Hypothalamus (tissue), 51 donors: ENCODE measurements at places on chromosomes 6 and 20.

- DNase-seq: no peak
Observed at GRCh38 chr20:38591474-38592410, 9.9 kb upstream of the ARHGAP40 start.

DNA sequence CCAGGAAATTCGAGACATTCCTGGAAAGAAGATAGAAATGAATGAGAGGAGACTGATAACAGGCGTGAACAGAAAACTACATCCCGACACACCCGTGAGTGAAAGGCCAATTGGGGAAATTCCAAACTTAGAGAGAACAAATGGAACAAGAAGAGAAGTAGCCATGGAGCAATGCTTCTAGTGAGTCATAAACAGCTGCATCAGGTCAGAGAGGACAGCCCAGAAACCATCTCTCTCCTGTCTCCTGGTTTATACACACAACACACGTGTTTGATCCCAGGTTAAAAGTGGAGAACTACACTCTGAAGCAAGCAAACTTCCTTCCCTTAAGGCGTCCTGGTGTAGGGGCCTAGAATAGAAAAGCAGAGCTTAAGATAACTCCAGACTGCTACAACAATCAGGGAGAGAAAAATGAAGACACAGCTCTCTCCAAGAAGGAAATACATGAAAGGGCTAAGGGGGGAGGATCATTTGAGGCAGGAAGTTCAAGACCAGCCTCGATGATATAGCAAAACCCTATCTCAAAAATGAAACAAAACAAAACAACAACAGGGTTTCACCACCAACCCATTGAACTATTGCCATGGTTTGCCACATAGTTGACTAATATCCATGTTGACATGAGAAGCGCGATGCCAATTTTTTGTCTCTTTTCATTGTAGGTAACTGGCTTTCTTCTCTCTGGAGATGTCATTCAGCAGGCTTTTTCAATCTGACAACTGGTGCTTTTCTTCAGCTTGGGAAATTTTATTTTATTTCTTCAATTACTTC lies 26.9 kb downstream of the NRN1 start:
- DNase-seq: no peak

GRCh38 chr20:51570739-51571459 lies 28.4 kb upstream of the NFATC2 start:
- DNase-seq: no peak

- DNase-seq: no peak
Observed at GRCh38 chr6:45655745-45656476, 278.2 kb upstream of the SUPT3H start.
